Psoas muscle (tissue), 8 donors: ENCODE measurements at places on chromosomes 6 and 20.

DNA sequence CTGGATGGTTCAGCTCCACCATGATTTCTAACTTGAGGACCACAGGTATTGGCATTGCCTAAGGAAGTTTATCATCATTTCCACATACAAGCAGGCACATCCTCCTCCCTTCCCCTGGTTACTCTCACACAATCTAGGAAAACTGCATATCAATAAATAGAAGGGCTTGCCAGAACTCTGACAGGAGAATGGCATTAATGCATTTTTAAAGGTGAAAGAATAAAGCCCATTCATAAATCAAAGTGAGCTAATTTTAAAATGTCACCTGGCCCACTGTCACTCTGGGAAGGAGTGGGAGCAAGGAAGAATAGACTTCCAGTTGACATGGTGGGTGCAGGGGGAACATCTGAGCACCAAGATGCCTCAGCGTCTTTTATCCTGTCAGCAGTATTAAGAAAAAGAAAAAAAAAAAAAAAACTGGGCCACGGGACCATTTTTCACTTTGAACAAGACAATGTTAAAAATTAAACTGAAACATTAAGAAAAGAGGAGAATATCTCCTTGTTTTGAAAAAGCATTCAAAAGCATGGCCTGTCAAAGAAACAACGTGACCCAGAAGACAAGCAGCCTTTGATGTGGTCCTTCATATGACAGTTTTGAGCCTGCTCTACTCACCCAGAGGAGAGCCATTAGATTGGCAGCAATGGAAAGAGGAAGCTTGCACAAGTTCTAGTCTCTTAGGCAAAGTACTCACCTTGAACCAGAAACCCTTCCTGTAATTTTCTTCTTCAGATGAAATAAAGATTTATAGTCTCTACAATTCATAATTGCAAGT, 39.3 kb upstream of the SMLR1 start:
- no peaks in the 10 kb centered on the region for H3K27me3 ChIP-seq
- H3K36me3 ChIP-seq, result no peaks in the 10 kb centered on the region
- no peak for DNase-seq
- no peak overlapping the region for H3K27ac ChIP-seq
- no peak overlapping the region for H3K4me3 ChIP-seq

DNA sequence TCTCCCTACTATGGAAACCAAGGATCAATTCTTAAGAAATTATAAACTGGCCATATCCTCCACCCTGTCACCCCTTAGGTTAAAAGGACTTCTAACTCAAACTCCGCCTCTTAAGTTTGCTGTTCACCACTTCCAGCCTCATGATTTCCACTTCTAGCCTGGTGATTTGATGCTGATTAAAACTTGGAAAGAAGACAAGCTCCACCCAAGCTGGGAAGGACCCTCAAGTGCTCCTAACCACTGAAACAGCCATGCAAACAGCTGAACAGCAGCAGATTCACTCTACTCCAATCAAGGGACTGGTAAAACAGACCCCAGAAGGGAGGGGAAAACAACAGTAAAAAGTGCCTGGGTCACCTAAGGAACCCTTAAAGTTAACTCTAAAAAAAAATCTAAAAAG, 10.3 kb downstream of the LCA5 start:
- no peak for DNase-seq
- no peak overlapping the region for H3K4me3 ChIP-seq
- H3K27me3 ChIP-seq, result no peaks in the 10 kb centered on the region
- H3K4me1 ChIP-seq, result no peaks in the 10 kb centered on the region
- no peaks in the 10 kb centered on the region for H3K36me3 ChIP-seq

GRCh38 chr6:108251252-108251651, 9.6 kb downstream of the SNX3 start:
- no peaks in the 10 kb centered on the region for H3K27me3 ChIP-seq
- DNase-seq, result no peak
- H3K27ac ChIP-seq, result no peak overlapping the region
- peaks cover 36% of the 10 kb centered on the region for H3K4me1 ChIP-seq
- H3K36me3 ChIP-seq, result peaks cover 3% of the 10 kb centered on the region

DNA sequence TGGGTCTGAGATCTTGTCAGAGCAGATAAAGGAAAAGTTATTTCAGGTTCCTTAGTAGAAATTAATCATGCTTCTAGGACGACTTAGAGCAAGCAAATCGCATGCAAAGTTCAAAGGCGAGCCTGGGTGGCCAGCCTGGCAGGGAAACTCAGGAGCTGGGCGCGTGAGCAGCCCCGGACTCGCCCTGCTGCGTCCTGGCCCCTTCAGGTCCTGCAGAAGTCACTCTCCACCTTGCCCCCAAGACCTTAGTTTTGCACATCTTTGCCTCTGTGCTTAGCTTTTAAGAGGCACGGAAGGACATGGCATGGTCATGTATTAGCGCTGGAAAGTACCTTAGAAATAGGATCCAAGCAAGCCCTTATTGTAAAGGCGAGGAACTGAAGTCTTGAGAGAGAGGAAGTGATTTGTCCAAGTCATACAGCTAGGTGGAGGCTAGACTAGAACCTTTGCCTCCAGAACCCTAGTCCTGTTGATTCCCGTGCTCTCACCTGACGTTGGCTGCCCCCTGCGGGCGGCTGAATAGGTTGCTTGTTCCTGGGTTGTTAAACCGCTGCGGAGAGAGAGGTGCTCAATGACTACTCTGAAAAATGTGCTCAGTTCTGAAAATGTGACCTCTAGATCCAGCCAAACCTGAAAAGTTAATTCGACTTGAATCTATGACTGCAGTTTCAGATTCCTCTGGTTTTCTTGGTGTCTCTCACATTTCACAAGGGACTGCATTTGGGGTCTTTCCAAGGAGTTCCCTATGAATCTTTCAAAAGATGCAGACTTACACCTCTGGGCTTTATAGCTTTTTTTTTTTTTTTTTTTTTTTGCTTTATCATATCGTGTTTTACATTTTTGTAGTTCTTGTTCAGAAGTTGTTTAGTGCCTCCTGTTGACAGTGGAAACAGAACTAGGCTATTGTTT, 2.7 kb downstream of the MYB start:
- peak; percentile 47 for DNase-seq
- H3K36me3 ChIP-seq, result no peaks in the 10 kb centered on the region
- peak overlapping the region; percentile 75 for H3K4me3 ChIP-seq
- peaks cover 23% of the 10 kb centered on the region for H3K4me1 ChIP-seq
- H3K27ac ChIP-seq, result no peak overlapping the region
- no peaks in the 10 kb centered on the region for H3K27me3 ChIP-seq

DNA sequence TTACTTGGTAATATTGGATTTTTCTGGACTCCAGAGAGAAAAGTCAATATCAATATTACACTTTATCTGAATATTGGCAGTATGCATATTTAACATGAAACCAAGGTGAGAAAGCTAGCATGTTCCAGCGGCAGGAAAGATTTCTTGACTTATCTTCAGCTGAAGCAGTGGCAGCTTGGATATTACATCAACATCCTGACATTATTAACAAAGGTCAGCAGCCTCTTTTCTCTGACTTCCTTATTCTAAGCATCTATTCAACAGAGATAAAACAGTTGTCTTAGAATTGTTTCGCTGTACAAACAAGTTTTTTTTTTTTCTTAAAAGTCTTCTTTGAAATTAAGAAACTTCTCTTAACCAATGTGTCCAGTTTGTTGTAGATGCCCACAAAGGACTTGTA, 11.8 kb downstream of the DCBLD1 start:
- DNase-seq, result no peak
- H3K36me3 ChIP-seq, result no peaks in the 10 kb centered on the region
- H3K27ac ChIP-seq, result no peak overlapping the region
- no peak overlapping the region for H3K4me3 ChIP-seq

DNA sequence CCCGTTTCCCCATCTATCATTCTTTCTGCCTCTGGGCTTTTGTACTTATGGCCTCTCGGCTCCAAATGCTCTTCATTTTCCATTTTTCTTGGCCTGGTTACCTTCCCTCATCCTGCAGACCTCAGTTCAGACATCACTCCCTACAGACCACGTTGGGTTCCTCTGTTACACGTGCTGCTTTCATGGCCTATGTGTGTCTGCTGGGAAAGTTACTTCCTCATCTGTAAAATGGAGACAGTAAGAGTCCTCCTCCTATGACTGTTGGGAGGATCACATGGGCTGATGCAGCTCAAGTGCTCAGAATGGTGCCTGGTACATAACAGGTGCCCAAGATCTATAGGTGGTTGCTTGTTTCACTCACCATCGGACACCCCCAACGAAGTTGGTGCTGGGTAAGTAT, 13.5 kb downstream of the KCNK17 start:
- no peak for DNase-seq
- H3K36me3 ChIP-seq, result no peaks in the 10 kb centered on the region
- no peak overlapping the region for H3K4me3 ChIP-seq
- H3K27ac ChIP-seq, result no peak overlapping the region
- H3K27me3 ChIP-seq, result no peaks in the 10 kb centered on the region

- no peaks in the 10 kb centered on the region for H3K36me3 ChIP-seq
- H3K27me3 ChIP-seq, result no peaks in the 10 kb centered on the region
- no peak for DNase-seq
- no peak overlapping the region for H3K4me3 ChIP-seq
- no peak overlapping the region for H3K27ac ChIP-seq
These were observed 11.1 kb downstream of the HLA-F start for GRCh38 chr6:29734046-29735018.

DNA sequence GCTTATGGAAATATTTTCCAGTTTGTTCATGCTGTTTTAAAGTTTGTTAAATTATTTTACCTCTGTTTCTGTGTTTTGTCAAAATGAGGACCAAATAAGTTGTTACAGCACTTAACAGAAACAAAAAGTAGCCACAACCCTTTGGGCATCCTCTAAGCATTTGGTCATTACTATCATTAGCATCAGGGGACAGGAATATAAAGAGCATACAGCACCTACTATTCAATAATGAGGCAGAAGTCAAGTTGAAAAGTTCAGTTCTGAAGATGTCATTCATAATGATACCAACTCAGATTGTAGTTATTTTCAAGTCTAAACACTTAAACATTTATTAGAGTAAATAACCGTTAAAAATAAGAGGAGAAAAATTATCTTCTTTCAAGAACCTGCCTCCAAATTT, 862.3 kb upstream of the FLRT3 start:
- H3K36me3 ChIP-seq, result no peaks in the 10 kb centered on the region
- no peaks in the 10 kb centered on the region for H3K4me1 ChIP-seq
- no peak overlapping the region for H3K4me3 ChIP-seq

GRCh38 chr6:33905071-33905609, 101.3 kb upstream of the MLN start:
- H3K27ac ChIP-seq, result no peak overlapping the region
- H3K4me3 ChIP-seq, result no peak overlapping the region
- no peak for DNase-seq
- no peaks in the 10 kb centered on the region for H3K27me3 ChIP-seq
- H3K4me1 ChIP-seq, result no peaks in the 10 kb centered on the region

- H3K4me3 ChIP-seq, result no peak overlapping the region
- H3K4me1 ChIP-seq, result no peaks in the 10 kb centered on the region
- DNase-seq, result no peak
- no peaks in the 10 kb centered on the region for H3K36me3 ChIP-seq
- peaks cover 1% of the 10 kb centered on the region for H3K27me3 ChIP-seq
- H3K27ac ChIP-seq, result no peak overlapping the region
These were observed 25.3 kb downstream of the MBOAT1 start for GRCh38 chr6:20186981-20187380.

DNA sequence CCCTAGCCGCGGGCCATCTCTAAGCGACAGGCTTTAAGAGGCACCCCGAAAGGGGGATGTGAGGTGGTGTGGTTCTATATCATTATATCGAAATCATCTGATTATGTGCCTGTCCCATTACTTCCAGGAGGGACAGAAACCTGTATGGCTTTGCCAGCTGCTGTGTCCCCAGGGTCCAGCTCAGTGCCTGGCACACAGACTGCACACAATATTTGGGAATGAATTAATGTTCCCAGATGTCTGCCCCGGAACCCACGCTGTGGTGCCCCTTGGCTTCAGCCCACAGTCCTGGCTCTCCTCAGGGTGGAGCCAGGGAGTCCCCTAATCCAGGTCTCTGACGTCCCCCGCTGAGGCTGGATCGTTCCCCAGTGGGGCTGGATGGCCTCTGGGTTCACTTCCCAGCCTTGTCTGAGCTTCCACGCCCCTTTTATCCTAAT, 8.9 kb upstream of the AHCY start:
- H3K4me1 ChIP-seq, result peaks cover 5% of the 10 kb centered on the region
- no peak overlapping the region for H3K27ac ChIP-seq
- peaks cover 4% of the 10 kb centered on the region for H3K27me3 ChIP-seq
- no peak for DNase-seq

GRCh38 chr6:82072121-82072521, 175.4 kb downstream of the IBTK start:
- DNase-seq, result no peak
- no peak overlapping the region for H3K4me3 ChIP-seq
- H3K27ac ChIP-seq, result no peak overlapping the region
- H3K4me1 ChIP-seq, result no peaks in the 10 kb centered on the region

GRCh38 chr6:150208611-150209352, 65.9 kb downstream of the PPP1R14C start:
- H3K4me1 ChIP-seq, result peaks cover 37% of the 10 kb centered on the region
- DNase-seq, result no peak
- H3K4me3 ChIP-seq, result no peak overlapping the region
- no peaks in the 10 kb centered on the region for H3K36me3 ChIP-seq
- no peaks in the 10 kb centered on the region for H3K27me3 ChIP-seq

DNA sequence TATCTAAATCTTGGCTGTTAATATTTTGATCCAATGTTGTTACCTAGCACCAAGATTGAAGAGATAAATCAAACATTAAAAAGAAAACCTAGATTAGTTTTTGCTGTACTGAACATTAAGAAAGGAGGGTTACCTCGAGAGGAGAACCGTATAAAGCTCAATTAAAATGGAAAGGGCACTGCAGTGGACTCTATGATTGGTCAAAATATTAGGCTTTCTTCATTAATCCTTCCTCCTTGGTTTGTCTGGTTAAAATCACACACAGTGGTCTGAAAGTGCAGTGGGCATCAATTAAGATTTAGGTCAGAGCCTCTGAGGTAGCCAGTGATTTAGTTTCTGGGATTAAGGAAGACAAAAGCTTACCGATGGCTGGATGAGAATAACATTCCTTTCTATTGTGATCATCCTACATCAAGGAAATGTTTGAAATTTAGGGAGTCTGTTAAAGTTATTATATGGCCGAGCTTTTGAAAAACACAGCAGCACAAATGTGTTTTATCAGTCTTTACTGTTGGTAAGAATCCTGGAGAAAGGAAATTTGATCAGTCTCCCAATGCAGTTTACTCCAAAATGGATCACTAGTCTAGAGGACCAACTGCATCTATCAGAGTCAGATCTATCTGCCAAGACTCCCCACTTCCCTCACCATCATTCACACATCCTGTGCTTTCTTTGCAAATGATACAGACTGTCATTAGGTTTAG, 134.6 kb upstream of the NEDD9 start:
- no peaks in the 10 kb centered on the region for H3K27me3 ChIP-seq
- DNase-seq, result no peak
- no peak overlapping the region for H3K4me3 ChIP-seq

DNA sequence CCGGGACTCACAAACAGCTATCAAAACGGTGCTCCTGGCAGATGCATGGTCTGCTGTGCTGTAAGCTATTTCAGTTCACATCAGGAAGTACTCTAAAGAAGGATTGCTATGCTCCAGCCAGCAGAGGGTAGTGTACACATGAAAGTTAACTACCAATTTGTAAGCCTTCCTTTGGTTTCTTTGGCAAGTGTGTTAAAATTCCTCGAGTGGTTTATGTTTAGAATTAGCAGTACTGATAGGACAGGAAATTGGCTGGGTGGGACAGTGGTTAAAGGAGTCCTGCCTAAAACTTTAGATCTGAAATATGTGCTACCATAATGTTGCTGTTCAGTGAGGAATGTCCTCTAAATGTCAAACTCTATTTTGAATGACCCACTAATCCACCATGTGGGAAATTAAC, 47.4 kb downstream of the TRMT11 start:
- H3K27me3 ChIP-seq, result no peaks in the 10 kb centered on the region
- peaks cover 6% of the 10 kb centered on the region for H3K36me3 ChIP-seq
- H3K4me1 ChIP-seq, result no peaks in the 10 kb centered on the region
- no peak overlapping the region for H3K4me3 ChIP-seq
